ENCODE measurements at places on chromosomes 3 and 15.

- DNase-seq, result no peak
Measured at GRCh38 chr15:61318802-61319525, 89.9 kb upstream of the RORA start.

DNA sequence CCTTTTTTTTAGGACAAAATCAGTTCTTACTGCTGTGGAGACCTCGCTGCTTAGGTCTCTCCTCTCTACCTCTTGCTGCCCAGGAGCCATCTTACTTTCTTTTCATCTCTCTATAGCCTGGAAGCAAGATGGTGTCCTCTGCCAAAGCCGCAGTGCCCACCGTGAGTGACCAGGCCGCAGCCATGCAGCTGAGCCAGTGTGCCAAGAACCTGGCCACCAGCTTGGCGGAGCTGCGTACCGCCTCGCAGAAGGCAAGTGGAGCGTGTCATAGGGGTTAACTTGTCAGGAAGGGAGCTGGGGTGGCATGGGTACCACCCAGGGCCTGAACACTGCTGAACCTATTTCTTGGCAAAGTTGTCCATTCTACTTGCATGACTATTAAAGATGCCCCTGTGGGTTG, 320.3 kb upstream of the TPM1 start:
- no peak for DNase-seq

- no peak for DNase-seq
Measured at GRCh38 chr3:55968331-55968730, 481.2 kb upstream of the WNT5A start.

GRCh38 chr15:78640527-78641101, 396 bp downstream of the CHRNB4 start:
- DNase-seq, result no peak

DNA sequence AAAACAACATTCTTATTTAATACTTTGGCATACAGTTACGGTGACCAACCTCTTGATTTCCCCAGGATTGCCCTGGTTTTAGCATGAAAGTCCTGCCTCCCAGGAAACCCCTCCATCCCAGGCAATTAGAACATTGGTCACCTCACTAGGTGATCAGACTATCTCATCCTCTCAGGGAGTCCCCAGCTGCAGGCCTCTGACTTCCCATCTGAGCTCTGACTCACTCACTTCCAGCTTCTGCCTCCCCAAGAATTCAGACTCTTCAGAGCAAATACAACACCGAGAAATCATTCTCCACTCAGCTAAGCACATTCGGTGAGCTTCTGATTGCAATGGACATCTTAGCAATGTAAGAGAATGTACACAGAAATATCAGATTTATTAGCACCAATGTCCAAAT, 92.4 kb upstream of the HES1 start:
- DNase-seq, result no peak

DNA sequence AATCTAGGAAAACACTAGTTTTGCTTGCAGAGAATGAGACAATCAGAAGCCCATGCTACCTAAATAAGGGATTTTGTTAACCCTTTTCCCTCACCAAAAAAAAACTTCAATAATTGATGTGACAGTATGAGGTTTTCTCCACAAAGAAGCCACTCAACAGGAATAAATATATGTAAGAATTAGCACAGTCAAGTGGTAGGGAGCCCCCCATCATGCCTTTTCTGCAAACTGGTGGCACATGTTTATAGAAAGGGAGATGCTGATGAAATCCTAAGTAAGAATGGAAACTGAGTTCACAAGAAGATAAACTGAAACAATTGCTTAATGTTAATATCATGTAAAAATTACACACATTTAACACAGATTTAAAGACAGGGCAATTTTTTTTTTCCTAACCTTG, 51.0 kb downstream of the PHC3 start:
- DNase-seq, result no peak

- DNase-seq, result no peak
Measured at GRCh38 chr3:117165176-117165575, 455.6 kb downstream of the TUSC7 start.

DNA sequence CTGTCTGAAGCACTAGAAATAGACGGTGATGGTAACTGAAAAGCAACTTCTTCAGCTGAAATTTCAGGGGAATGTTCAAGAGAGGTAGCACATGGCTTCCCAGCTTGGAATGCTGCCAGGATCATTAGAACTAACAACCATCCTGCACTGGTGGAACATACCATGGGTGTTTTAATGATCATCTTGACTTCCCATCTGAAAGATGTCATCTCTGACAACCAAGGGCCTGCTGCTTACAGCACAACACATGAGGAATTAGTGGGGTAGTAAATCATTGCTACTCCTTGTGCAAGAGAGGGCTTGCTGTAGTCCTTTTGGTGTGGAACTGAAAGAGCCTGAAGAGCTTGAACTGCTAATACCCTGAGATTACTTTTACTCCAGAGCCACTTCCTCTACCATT, 853.7 kb downstream of the MCTP2 start:
- DNase-seq, result no peak

GRCh38 chr3:188124184-188124583, 29.8 kb upstream of the LPP start:
- no peak for DNase-seq

GRCh38 chr15:66700412-66700801, 1.6 kb upstream of the SMAD6 start:
- no peak for DNase-seq

- no peak for DNase-seq
Measured at GRCh38 chr15:83077491-83078230, 10.6 kb upstream of the BTBD1 start.

GRCh38 chr3:16817197-16817596, 67.6 kb upstream of the PLCL2 start:
- no peak for DNase-seq

- no peak for DNase-seq
Measured at GRCh38 chr3:42024591-42025351, 62.9 kb upstream of the ULK4 start.

- DNase-seq, result no peak
Measured at GRCh38 chr3:66037330-66037985, 1.3 kb downstream of the MAGI1 start.

- DNase-seq, result no peak
Measured at GRCh38 chr15:64144565-64145281, 6.8 kb upstream of the SNX22 start.

DNA sequence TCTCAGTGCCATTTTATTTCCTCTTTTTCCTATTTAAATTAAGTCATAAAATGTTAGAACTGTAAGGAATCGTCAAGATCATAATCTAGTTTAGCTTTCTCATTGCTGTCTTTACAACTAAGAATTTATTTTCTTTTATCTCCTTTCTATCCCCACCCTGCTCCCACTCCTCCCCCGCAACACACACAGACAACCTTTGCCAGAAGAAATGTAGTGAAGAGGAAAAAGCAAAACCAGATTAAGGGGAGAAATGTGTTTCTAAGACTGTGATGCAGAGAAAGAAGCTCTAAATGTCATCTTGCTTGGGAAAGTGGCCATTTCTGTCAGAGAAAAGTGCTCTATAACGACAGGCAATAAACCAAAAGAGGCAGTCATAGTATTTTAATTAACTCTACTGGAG, 78.3 kb upstream of the MLF1 start:
- no peak for DNase-seq

DNA sequence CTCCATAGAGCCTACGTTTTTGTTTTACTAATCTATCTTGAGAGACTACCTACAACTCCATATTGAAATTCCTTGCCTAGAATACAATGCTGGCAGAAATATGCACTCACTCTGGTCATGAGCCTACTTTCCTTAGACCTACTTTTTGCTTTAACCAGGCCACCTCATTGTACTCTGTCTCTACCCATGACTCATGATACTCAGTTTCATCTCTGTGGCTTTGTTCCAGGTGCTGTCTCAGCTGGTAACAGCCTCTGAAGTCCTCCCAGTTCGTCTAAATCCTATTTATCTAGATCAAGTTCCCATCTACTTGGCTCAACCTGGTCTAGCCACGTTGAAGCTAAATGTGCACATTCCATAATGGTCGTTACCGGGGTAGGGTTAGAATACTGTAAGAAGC, 536.4 kb downstream of the RSL24D1 start:
- no peak for DNase-seq

DNA sequence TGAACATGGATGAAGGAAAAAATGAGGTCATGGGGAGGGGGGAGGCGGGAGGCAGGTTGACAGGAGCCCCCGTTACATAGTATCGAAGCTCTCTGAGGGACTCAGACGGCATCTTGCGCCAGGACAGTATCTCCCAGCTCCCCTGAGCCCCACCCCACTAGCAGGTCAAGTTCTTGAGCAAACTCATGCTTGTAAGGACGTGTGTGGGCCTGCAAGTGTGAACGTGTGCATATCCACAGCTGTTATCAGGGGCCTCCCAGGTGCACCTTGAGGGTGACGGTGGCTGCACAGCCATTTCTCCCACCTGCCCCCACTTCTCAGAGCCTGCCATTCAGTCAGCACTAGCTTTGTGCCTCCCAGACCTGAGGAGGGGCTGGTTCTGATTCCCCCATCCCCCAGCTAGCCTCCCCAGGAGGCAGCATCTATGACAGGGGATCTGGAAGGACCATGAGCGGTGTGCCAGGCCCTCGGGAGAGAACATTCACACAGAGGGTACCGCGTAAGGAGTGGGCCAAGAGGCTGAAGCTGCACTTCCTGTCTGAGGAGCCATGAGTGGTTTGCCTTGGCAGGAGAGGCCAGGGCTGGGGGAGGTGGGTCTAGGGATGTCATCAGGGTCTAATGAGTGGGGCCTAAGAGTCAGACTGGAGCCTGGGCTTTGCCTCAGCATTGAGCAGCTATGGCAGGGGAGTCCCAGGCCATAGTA, 2.9 kb downstream of the SEMA3F start:
- DNase-seq, result no peak

DNA sequence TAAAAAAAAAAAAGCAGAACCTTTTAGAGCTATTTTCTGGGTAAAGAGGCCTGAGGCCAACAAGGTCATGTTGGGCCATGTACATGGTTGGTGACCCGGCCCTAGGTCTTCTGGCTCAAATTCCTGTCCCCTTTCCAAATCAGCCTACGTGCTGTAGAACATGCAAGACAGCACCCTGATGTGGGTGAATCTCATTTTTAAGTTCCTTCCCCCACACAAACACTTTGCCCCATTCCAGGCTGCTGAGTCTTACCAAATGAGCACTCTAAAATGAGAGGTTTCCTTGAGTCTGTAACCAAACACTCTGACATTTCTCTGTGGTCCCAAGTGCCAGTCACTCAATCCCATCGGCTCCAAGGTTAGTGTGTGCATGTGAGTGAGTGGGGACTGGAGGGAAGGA, 9.4 kb downstream of the BCL6 start:
- DNase-seq, result no peak

DNA sequence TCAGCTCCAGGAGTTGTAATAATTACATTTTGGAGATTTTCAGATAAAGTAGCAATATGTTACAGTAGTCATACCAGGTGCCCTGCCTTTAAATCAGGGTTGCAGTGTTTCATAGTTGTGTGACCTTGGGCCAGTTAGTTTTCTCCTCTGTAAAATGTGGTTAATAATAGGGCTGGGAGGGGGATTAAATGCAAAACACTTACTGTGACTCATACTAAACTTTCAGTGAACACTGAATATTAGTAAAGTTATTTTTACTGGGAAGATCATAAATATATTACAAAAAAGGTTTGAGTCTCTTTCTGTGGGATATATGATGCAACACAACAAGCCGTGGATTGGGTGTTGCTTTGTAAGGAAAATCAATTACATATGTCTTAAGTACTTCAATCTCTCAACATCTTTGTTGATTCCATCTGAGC, 1.1 kb upstream of the EBLN2 start:
- no peak for DNase-seq

DNA sequence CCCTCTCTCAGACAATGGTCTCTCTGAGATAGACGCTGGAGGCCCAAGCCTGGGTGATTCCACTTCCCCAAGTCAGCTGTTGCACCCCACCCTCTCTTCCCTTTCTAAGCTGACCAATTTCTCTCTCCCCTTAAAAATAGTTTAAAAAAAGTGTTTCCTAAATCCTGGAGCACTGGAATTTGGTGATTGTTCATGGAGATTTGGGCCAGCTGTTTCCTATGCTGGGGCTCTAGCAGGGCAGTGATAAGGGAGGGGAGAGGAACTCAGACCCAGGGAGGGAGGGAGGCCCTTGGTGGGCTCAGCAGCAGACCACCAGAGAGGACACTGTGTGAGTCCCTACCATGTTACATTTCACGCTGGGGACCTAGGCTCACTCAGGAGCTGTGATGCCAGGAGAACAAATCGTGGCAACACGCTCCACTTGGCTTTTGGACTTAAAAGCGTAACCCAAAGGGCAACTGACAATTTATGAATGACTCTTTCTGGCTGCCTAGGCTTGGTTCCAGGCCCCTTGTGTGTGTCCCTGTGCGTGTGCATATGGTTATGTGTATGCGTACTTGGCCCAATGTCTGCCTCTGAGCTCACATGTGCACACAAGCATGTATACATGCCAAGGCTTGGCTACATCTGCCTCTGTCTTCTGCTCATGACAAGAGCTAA, 59.8 kb upstream of the INSYN1 start:
- DNase-seq, result no peak

GRCh38 chr3:127666676-127667075, 6.1 kb upstream of the ABTB1 start:
- no peak for DNase-seq

- DNase-seq, result no peak
Measured at GRCh38 chr3:13767896-13768295, 112.0 kb downstream of the WNT7A start.

DNA sequence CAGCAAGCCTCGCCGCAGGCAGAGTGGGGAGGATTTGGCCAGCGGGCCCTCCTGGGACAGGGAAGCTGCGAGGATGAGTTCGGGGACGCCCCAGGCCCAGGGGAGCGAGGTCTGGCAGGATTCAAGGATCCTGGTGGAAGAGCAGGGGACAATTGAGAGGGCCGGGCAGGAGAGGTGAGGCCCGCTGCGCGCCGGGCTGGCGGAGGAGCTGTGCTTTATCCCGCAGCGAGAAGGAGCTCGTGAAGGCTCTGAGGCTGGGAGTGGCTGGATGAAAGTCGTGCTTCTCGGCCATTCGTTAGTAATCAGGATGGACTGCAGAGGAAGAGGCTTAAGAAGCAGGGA, 3.6 kb downstream of the SLC51A start:
- no peak for DNase-seq

GRCh38 chr3:183259621-183260020, 6.6 kb downstream of the B3GNT5 start:
- DNase-seq, result no peak

- DNase-seq, result no peak
Measured at GRCh38 chr15:98718426-98719136, 70.2 kb downstream of the IGF1R start.

DNA sequence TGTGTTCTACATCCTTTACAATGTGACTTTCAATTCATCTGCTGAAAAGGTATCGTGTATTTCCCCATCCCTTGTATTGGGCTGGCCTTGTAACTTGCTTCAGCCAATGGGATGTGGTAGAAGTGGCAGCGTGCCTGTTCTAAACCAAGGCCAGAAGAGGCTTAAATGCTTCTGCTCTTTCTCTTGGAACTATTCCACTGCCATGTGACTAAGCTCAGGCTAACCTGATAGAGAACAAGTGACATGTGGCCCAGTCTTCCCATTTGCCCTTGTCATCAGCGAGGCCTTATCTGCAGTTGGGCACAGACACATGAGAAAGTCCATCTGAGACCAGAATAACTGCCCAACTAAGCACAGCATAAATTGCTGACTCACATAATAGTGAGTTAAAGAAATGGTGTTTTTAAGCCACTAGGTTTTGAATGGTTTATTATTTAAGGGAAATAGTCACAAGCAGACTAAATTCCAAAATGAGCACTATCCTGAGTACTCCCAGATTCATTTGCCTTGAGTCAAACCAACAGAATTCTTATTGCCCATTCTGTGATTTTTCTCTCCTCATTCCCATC, 230.2 kb downstream of the CPNE4 start:
- DNase-seq, result no peak
